ENCODE measurements at places on chromosomes 5 and 9.

DNA sequence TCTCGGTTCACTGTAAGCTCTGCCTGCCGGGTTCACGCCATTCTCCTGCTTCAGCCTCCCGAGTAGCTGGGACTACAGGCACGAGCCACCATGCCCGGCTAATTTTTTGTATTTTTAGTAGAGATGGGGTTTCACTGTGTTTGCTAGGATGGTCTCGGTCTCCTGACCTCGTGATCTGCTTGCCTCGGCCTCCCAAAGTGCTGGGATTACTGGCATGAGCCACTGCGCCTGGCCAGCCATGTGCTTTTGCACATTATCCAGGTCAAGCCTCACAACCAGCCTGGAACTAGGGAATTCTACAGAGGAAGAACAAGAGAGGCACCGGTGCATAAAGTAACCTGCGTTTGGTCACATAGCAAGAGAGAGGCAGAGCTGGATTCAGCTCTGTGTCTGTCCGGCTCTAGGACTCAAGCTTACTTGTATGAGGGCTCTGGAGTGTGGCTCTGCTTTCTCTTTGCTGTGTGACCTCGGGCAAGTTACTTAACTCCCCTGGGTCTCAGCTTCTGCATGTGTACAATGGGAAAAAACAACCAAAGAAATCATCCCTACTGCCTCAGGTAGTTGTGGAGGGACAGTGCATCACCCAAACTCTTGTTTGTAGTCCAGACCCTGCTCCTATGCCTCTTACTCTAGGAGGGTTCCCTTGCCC, 6.3 kb downstream of the FGF18 start:
- DNase-seq, result no peak

DNA sequence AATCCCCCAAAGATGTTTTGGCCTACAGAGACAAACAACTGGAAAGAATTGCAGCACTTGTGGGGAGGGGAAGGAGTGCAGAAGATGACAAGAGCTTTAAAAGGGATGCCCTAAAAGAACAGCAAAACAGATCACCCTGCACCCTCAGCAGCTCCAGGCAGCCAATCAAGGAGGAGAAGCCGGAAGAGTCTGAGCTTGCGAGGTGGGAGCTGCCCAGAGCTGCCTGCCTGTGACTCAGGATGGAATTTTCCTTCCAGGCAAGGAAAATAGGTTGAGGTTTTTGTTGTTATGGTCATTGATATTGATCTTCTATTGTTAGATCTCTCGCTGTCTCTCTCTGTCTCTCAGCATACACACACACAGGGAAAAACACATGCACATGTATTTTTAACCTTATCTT, 70.3 kb upstream of the MAP1B start:
- no peak for DNase-seq

- peak; percentile 87 for DNase-seq
Measured at GRCh38 chr5:139787568-139788293, 7.9 kb upstream of the PSD2 start.

GRCh38 chr9:89465726-89466308, 32.1 kb downstream of the SEMA4D start:
- no peak for DNase-seq

- DNase-seq, result no peak
Measured at GRCh38 chr5:168015506-168015905, 275.9 kb upstream of the WWC1 start.

- no peak for DNase-seq
Measured at GRCh38 chr9:92762781-92763708, 1.6 kb downstream of the BICD2 start.

DNA sequence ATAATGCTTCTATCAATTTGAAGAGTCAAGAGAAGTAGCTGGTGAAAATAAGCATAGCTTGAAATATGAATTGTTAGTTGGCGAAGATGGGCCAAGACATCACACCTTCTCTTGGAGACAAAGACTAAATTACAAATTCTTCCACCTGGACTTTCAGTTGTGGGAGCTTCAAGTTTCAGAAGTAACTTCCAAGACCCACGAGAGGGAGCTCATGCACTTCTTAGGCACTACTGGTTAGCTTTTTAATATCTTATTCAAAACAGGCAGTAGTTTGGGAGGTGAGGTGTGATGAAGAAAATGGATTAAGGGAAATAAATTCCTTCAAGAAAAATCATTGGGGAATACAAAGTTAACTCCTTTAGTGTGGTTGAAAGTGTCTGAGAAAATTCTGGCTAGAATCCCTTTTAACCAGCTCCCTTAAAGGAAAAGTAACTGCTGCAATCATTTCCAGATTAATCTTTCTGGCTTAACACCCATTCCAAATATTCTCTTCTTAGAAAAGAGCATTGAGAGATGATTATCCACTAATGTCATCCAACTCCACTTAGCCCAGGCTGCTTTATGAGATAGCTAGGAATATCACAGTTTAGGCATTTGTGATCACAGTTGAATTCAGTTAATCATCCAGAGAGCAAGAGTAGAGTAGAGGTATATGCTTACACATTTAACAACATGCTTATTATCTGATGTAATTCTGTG, 139.5 kb upstream of the DMRTA1 start:
- DNase-seq, result no peak

- DNase-seq, result no peak
Measured at GRCh38 chr9:107734256-107735013, 244.9 kb upstream of the KLF4 start.

DNA sequence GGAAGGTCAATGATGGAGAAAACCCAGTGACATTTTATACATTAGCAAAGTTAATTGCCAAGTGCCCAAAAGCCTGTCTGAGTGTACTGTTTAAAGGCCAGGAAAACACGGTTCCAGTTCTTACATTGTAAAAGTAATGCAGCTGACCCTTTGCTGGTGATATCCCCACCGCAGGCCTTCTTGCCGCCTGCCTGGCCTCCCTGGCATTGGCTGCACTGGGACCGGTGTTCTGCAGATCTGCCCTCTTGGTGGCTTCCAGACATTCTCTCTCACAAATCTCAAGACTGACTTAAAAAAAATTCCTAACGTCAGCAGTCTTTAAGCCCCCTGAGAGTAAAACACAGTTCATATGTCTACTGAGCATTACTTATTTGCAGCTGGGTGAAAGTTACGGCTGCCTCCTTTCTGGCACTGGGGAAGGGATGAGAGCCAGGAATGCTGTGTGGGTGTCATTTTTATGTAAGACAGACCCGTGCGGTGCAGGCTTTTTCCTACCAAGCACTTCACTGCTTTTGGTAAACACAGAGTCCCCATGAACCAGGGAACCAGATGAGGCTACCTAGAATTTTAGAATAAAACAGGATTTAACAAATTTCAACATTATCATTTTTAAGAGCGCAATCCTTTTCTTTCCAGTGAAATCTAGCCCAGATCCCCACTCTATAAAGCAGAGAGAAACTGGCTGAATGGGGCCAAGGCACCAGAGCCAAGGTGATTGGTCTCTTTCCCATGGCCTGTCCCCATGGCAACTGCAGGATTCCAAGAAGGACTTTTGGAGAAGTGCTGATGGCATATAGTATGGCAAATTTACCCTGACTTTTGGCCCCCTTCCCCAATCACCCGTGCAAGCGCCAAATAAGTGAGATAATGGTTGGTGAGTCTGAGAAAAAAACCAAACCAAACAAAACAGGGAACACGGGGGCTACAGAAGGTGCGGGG, 80.8 kb downstream of the LMNB1 start:
- DNase-seq, result no peak

- no peak for DNase-seq
Measured at GRCh38 chr5:76683816-76684731, 31.9 kb upstream of the F2R start.

- DNase-seq, result no peak
Measured at GRCh38 chr9:126411948-126412284, 85.3 kb downstream of the MVB12B start.

DNA sequence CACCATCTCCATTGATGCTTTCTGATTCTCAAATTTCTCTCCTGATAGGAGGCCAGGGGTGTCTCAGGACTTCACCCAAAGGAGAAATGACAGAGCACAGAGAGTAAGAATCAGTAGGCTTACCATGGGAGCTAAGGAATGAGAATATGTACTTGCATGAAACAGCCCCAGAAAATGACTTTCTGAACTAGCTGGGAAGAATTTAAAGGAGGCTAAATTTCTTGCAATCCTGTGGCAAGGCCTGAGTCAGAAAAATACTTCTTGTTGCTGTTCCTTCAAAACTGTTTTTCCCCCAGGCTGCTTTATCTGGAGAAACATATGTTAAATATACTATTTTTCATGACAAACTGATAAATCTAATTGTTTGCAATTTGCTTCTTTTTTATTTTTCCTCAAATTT, 53.4 kb upstream of the FBXL7 start:
- DNase-seq, result no peak

DNA sequence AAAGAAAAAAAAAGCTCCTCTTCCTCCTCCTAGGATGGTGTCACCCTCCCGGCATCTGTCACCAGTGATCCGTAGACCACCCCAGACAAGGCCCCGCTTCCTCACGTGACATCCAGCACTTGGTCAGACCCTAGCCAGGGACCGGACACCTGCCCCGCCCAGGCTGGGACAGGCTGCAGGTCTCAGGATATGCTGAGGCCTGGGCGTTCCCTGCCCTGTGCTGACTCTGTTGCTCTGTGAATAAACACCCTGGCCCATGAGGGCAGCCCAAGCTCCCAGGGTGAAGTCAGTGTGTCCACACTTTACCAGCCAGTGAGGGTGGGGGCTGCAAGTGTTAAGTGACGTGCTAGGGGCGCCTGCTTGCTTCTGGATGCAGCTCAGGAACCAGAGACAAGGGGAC, 5.6 kb downstream of the EDF1 start:
- DNase-seq, result no peak

DNA sequence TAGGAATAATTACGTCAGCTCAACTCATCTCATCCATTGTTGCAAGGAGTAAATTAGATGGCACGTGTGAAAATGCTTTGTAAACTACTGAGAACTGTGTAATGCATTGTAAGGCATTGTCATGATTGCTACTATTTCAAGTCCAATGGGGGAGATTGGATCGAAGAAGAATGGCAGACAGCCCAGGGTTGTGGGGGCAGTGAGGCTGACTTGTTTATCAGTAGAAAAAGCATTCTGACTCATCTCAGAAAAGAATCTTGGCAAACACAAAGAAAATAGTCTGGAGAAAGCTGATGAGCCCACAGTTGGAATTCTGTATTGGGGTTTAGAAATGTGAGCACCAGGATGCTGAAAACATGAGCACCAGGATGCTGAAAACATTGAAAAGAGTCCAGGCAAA, 28.0 kb upstream of the DAP start:
- no peak for DNase-seq

DNA sequence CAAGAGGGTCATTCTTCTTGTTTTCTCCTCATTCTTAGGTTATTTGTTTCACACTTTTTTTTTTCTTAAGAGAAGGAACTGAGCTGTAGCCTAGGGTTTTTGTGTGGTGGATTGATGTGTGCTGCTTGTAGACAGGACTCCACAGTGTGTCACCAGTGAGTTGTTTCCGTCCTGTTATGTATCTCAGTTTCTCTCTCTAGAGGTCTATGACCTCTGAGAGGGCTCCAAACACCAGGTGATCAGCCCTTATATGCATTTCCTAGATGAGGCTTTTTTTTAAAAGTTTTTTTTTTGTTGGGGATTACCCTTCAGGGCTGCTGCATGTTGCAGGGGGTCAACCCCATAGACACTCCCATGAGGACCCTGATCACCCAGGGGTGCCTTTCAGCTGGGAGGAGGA, 124.2 kb upstream of the MAST4 start:
- DNase-seq, result no peak

DNA sequence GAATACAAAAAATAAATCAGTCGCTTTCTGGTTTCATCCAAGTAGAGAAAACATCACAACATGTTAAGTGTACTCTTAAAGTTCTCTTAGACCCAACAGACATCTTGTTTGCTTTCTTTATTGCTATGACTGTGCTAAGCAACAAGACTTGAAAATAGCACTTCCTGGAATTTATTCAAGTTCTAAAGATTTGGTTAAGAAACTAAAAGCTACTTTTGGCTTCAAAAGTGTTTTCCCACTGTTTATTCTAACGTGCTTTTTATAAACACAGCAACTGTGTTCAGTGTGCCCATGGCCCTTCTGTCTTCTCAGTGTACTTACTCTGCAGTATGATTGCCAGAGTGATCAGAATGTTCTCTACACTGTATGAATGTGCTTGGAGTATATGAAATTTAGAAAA, 109.8 kb downstream of the GIN1 start:
- no peak for DNase-seq

GRCh38 chr9:122370303-122370702, 521 bp upstream of the PTGS1 start:
- DNase-seq, result no peak

DNA sequence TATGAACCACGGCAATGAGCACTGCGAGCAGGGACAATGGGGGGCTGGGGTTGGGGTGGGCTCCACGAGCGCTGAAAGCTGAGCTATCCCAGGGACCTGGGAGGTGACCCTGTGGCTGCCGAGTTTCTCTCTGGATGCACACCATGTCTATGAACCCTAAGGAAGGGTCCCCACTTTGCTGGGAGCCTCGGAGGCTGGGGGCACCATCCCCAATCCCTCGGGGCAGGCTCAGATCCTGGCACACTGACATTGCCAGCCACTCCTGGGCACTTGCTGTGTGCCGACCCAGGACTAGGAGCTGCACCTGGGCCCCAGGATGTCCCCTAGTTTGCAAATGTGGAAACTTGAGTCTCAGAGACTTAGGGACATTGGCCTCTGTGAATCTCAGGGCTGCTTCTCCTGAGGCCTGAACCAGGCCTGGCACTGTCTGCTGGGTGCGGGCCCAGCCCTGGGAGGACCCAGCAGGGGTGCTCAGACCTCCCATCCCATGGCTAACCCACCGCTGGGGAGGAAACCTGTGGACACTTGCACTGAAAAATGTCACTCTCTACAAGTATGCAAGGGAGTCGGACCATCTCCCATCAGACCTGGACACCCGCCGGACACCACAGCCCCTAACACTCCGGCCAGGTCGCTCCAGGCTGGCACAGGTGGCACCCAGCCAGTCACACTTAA, 13.0 kb upstream of the CAMSAP1 start:
- no peak for DNase-seq

GRCh38 chr5:57513785-57514184, 31.2 kb upstream of the ACTBL2 start:
- no peak for DNase-seq

- no peak for DNase-seq
Measured at GRCh38 chr9:127498298-127498697, 47.0 kb downstream of the LRSAM1 start.

DNA sequence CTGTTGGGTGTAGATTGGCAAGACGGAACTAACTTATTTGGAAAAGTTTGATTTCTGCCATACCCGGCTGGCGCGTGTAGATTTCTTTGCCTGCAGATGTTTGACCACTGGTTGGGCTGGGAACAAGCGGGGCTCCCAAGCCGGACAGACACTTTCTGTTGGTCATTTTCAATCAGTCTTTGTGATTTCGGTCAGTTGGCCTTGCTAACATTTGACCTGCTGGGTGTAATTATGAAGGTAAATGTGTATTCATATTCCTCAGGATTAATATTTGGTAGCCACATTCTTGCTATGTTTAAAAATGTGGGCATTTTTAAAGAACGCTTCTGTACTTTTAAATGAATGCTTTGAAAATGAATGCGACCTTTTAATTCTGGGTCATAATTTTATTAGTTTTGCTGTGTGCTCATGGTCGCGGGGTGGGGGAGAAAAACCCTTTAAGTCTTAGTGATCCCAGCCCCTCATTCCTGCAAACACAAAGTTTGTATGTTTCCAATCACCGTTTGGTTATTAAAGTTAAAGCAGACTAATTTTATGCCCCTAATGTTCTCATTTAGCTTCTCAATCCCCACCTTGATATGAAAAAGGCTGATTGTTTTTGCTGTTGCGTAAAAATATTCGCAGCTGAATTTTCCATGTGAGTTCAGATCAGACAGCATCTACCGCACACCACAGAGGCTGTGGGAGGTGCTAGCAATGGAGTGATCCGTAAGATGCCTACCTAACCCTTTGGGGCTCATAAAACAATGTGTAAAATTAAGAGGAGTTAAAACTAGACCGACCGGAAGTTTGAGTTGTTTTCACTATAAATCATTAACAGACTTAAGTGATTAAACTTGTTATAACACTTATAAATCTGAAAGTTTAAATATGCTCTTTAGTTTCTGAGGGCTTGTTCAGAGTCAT, 1.5 kb downstream of the RASGRF2 start:
- DNase-seq, result peak; percentile 75

Measured in stimulated activated CD4-positive, alpha-beta T cell treated with anti-CD3 and anti-CD28 coated beads, Interleukin-15, amount 100 ng/mL, for 24 hours (primary cell).